ENCODE measurements at places on chromosomes 3 and 15. TPM values are rescaled to one million over a fixed set of nuclear protein-coding genes. Genes with fewer than 3 reads are reported as not detected.

- H3K27me3 ChIP-seq, result peaks cover 4% of the 10 kb centered on the region
- no peak overlapping the region for H3K4me3 ChIP-seq
- H3K4me1 ChIP-seq, result peaks cover 7% of the 10 kb centered on the region
- H3K27ac ChIP-seq, result no peak overlapping the region
- DNase-seq, result no peak
Measured at GRCh38 chr3:16423947-16424673, 89.4 kb downstream of the RFTN1 start.

DNA sequence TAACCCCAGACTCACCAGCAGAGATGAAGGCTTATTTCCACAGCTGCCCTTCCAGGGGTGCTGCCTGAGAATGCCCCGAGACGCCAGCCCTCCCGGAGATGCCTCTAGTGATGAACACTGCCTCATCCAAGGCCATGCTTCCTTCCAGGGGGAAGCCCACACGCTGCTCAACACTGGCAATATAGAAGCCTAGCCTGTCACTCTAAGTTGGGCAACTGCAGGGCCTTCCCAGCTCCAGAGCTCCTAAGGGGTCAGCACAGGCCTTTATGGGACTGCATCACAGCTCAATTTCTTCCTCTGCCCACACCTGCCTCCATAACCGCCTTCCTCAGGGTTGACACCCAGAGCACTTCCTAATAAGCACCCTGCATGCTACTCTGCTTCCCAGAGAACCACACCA is 217.7 kb downstream of the ABHD5 start:
- H3K36me3 ChIP-seq, result no peaks in the 10 kb centered on the region
- H3K4me1 ChIP-seq, result no peaks in the 10 kb centered on the region
- no peak for DNase-seq
- H3K27ac ChIP-seq, result no peak overlapping the region

Gene P2RY1
- 8.9 TPM for total RNA-seq

- DNase-seq, result no peak
- peaks cover 56% of the 10 kb centered on the region for H3K4me1 ChIP-seq
- peak overlapping the region; percentile 36 for H3K27ac ChIP-seq
- no peak overlapping the region for H3K4me3 ChIP-seq
- peaks cover 11% of the 10 kb centered on the region for H3K36me3 ChIP-seq
- H3K27me3 ChIP-seq, result no peaks in the 10 kb centered on the region
Measured at GRCh38 chr3:178088963-178089362, 447.3 kb upstream of the KCNMB2 start.

GRCh38 chr3:114551770-114552526 is 258.1 kb downstream of the TIGIT start:
- H3K27ac ChIP-seq, result no peak overlapping the region
- no peak overlapping the region for H3K4me3 ChIP-seq
- H3K27me3 ChIP-seq, result no peaks in the 10 kb centered on the region
- DNase-seq, result no peak

Gene HGD
- total RNA-seq, result 0.29 TPM

Gene GOLGA6L7
- total RNA-seq, result not detected

Gene CORO2B
- 1.00 TPM for total RNA-seq

GRCh38 chr3:119585208-119585607 is 5.9 kb downstream of the ADPRH start:
- no peaks in the 10 kb centered on the region for H3K27me3 ChIP-seq
- H3K27ac ChIP-seq, result no peak overlapping the region
- no peaks in the 10 kb centered on the region for H3K36me3 ChIP-seq

Gene TNNC1
- total RNA-seq, result 4.6 TPM

DNA sequence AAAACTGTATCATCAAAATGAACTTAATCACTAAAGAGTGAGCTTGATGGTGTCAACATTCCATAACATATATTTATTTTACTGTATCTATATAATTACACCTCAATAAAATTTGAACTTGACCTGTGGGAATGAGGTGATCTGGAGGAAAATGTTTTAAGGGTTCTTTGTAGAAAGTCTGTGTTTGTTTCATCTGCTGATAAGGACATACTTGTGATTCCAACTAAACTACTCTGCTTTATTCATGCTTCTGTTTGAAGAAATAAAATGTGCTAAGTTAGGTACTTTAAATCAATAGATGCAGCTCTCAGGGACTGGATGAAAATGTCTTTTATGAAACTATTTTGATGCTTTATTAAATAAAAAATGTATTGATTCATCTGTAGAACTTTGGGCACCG is 11.6 kb upstream of the PLOD2 start:
- H3K4me1 ChIP-seq, result peaks cover 12% of the 10 kb centered on the region
- peak overlapping the region; percentile 44 for H3K27ac ChIP-seq
- no peaks in the 10 kb centered on the region for H3K27me3 ChIP-seq
- peaks cover 3% of the 10 kb centered on the region for H3K36me3 ChIP-seq
- no peak for DNase-seq

DNA sequence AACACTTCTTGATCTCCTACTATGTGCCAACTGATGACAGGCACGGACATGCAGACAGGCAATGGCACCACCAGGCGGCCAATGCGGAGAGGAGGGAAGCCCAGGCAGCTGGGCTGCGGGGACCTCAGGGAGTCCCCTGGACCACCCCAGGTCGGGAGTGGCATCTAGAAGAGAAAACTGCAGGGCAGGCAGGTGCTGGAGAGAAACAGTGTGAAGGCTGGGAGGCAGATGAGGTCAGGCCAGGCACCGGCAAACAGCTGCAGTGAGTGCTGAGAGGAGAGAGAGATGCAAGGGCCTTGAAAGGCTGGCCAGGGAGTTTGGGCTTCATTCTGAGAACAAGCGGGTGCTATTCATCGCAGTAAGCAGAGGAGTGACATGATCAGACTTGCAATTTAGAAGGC is 29.1 kb downstream of the SLC6A1 start:
- H3K36me3 ChIP-seq, result no peaks in the 10 kb centered on the region
- no peak overlapping the region for H3K4me3 ChIP-seq
- DNase-seq, result no peak
